ENCODE measurements at places on chromosomes 7 and 10. TPM values are rescaled to one million over a fixed set of nuclear protein-coding genes. Genes with fewer than 3 reads are reported as not detected.

The TMEM140 gene
- 1.3 TPM for total RNA-seq

The FAM241B gene
- 4.9 TPM for total RNA-seq

The CPED1 gene
- total RNA-seq: 14.8 TPM

The KLF14 gene
- total RNA-seq: not detected

The COX15 gene
- total RNA-seq: 49.4 TPM

The ACSL5 gene
- not detected for total RNA-seq

The SAP25 gene
- 0.52 TPM for total RNA-seq

The ANXA8L1 gene
- total RNA-seq: not detected

The ATP6V0E2 gene
- total RNA-seq: 28.4 TPM

The DLX6 gene
- 0.17 TPM for total RNA-seq

The RBAK gene
- 11.3 TPM for total RNA-seq

The PCDH15 gene
- total RNA-seq: 0.32 TPM

The NODAL gene
- not detected for total RNA-seq

The WIPF3 gene
- 0.07 TPM for total RNA-seq

The TMEM176B gene
- not detected for total RNA-seq

The EBLN1 gene
- total RNA-seq: not detected

The EPO gene
- not detected for total RNA-seq

The EGR2 gene
- 0.32 TPM for total RNA-seq

The ALOX5 gene
- total RNA-seq: not detected

The AQP1 gene
- 0.26 TPM for total RNA-seq

The ACTR1A gene
- total RNA-seq: 78.5 TPM

The GALNT11 gene
- 25.8 TPM for total RNA-seq

The WEE2 gene
- total RNA-seq: not detected

The ACSM6 gene
- total RNA-seq: not detected

The RNF32 gene
- 1.4 TPM for total RNA-seq

The MBL2 gene
- total RNA-seq: not detected

The NUTM2D gene
- 0.75 TPM for total RNA-seq

All from NCI-H460 (cell line).